GM23338 (cell line): ENCODE measurements at places on chromosomes 13 and 19.

- no peak overlapping the region for H3K27ac ChIP-seq
- H3K36me3 ChIP-seq = no peaks in the 10 kb centered on the region
- no peaks in the 10 kb centered on the region for H3K27me3 ChIP-seq
- H3K4me3 ChIP-seq = no peak overlapping the region
Observed at GRCh38 chr13:26449063-26449848, 108.2 kb upstream of the WASF3 start.

DNA sequence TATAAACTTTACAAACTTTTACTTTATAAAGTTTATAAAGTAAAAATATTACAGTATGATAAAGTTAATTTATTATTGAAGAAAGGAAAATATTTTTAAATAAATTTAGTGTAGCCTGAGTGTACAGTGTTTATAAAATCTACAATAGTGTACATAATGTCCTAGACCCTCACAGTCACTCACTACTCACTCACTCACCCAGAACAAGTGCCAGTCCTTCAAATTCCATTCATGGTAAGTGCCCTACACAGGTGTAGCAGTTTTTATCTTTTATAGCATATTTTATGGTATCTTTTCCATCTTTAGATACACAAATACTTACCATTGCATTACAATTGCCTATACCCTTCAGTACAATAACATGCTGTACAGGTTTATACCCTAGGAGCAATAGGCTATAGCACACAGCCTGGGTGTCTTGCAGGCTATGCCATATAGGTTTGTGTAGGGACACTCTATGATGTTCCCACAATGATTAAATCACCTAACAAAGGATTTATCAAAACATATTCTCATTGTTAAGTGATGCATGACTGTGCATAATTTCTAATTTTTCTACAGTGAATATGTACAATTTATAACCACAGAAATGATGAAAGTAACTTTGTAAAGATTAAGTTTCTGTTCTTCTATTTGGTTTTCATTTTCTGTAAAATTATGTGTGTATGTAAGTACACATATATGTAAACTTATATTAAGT is 98.0 kb downstream of the SPRY2 start:
- H3K27me3 ChIP-seq = no peaks in the 10 kb centered on the region
- H3K4me3 ChIP-seq = no peak overlapping the region
- no peak overlapping the region for H3K27ac ChIP-seq
- DNase-seq = no peak

GRCh38 chr13:111962431-111962891 is 104.5 kb upstream of the SOX1 start:
- no peak for DNase-seq
- no peaks in the 10 kb centered on the region for H3K4me1 ChIP-seq
- H3K36me3 ChIP-seq = no peaks in the 10 kb centered on the region
- H3K4me3 ChIP-seq = no peak overlapping the region
- H3K27me3 ChIP-seq = no peaks in the 10 kb centered on the region

DNA sequence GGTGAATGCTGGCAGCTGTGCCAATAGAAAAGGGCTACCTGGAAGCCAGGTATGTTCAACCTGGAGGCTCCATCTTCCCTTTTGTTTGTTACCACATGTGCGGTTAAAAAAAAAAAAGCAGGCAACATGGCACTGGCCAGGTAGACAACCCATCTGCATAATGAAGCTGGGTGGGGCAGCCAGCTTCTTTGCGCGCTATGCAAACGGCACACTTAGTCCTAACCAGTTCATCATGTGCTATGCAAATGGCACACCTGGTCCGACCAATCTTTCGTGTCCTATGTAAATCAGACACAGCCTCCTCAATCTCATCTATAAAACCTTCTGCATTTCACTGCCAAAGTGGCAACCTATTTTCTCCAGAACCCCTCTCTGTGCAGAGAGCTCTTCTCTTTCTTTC is 11.3 kb upstream of the IGSF23 start:
- H3K27ac ChIP-seq = no peak overlapping the region
- no peaks in the 10 kb centered on the region for H3K27me3 ChIP-seq
- no peak overlapping the region for H3K4me3 ChIP-seq
- H3K4me1 ChIP-seq = peaks cover 29% of the 10 kb centered on the region
- DNase-seq = no peak
- no peaks in the 10 kb centered on the region for H3K36me3 ChIP-seq

GRCh38 chr19:29383696-29384095 is 142.1 kb upstream of the VSTM2B start:
- no peak overlapping the region for H3K27ac ChIP-seq
- no peak for DNase-seq
- no peak overlapping the region for H3K4me3 ChIP-seq
- peaks cover 10% of the 10 kb centered on the region for H3K4me1 ChIP-seq
- no peaks in the 10 kb centered on the region for H3K27me3 ChIP-seq
- H3K36me3 ChIP-seq = no peaks in the 10 kb centered on the region

- H3K36me3 ChIP-seq = peaks cover 18% of the 10 kb centered on the region
- peak within 1 kb of the TSS; percentile 90 for H3K27ac ChIP-seq
- no peaks in the 10 kb centered on the region for H3K27me3 ChIP-seq
Observed at GRCh38 chr19:41192574-41193429, at the start of gene CYP2S1. CYP2S1 (plus strand) TSS chr19:41193219; CDS start chr19:41193265, 46 bp downstream.

GRCh38 chr19:17806945-17807344 is 12.0 kb downstream of the B3GNT3 start:
- no peaks in the 10 kb centered on the region for H3K4me1 ChIP-seq
- no peaks in the 10 kb centered on the region for H3K36me3 ChIP-seq
- no peak for DNase-seq

- no peaks in the 10 kb centered on the region for H3K36me3 ChIP-seq
- no peak overlapping the region for H3K27ac ChIP-seq
- peak; percentile 64 for DNase-seq
- H3K4me1 ChIP-seq = peaks cover 19% of the 10 kb centered on the region; the same call in 1 of the 2 replicates
Observed at GRCh38 chr19:3370214-3370720, 3.9 kb downstream of the NFIC start.
